ENCODE measurements at places on chromosomes 12 and 14.

- DNase-seq, result no peak
Observed at GRCh38 chr12:80697270-80697887, 10.1 kb upstream of the MYF6 start.

GRCh38 chr12:45263587-45263986 lies 47.7 kb downstream of the ANO6 start:
- DNase-seq, result no peak

DNA sequence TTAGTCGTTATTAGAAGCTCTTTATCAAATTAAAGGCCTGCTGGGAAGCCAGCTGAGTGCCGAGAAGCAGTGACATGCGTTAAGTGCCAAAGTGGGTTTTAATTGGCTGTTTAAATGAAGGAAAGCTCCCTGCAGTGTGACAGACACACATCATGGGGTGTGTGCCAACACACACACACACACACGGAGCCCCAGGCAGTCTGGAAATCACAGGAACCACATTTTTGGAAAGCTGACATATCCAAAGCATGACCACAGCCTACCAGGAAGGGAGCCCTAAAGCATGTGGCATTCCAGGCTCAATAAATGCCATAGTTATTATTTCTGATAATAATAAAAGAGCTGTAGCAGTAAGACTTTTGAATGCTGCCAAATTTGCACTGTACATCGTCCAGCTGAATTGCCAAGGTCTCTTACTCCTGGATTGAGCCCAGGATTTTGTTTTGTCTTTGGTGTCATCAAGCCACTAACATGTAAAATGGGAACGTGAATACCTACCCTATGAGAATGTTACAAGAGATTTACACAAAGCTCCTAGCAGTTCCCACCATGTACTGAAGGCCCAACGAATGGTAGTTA lies 135.1 kb downstream of the TMEM30B start:
- DNase-seq, result peak; percentile 69

DNA sequence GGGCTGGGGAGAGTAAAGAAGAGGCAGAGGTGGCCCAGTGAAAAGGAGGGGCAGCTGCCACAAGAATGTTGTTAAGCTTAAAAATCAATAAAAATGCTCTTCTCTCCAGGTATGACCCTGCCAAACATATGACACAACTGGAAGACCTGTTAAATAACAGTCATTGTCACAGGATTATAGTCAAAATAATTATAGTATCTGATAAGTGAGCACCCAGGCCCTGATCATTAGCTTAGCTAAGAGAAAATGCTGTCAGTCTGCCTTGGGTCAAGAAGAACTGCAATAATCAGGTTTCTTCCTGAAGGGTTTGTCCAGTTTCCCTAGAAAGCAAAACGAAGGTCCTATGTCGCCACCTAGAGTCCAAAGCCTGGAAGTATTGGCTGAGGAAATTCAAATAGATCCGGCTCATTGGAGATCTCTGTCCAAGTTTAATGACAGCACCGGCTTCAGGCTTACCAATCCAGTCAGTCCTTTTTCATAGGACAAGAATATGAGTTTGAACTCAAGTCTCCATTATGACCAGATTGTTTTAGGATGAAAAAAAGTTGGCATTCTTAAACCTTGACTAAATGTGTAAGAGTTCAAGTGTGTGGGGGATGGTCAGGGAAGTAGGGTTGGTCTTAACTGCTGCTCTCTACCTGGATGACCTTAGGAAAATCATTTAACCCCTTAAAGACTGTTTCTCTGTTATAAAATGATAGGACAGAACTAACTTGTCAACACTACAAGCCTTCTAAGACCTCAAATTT lies 22.5 kb upstream of the NKX2-8 start:
- DNase-seq, result peak; percentile 81

DNA sequence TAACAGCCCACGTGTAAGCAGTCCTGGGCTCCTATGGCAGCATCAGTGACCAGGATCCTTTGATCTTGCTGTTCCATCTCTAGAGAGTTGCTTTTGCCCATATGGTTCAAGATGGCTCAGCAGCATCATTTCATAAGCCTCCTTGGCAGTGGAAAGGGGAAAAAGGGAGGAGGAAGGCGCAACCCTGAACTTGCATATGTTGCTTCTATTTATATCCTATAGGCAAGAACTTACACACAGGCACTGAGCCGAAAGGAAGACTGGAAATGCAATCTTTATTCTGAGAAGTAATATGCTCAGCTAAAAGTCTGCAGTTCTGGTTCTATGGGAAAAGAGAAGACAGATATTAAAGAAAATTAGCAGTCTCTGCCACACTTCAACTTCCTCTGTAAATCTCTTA lies 167.7 kb upstream of the PLXNC1 start:
- DNase-seq, result no peak

DNA sequence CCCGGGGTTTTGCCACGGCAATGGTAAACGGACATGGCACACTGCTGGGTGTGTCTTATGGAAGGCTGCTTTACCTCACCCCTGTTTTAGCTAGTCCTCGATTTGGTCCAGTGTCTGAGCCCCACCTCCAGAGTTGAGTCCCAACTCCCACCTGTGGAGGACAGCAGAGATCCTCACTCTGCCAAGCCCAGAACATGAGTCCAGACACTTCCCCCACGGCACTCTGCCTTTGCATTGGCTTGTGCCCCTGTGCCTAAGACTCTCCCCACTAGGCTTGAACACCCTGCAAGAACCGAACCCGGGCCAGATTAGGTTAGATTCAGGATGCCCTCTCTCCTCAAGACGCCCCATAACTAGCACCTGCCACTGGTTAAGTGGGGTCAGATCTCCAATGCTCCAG lies 59.8 kb upstream of the C14orf180 start:
- DNase-seq, result no peak

DNA sequence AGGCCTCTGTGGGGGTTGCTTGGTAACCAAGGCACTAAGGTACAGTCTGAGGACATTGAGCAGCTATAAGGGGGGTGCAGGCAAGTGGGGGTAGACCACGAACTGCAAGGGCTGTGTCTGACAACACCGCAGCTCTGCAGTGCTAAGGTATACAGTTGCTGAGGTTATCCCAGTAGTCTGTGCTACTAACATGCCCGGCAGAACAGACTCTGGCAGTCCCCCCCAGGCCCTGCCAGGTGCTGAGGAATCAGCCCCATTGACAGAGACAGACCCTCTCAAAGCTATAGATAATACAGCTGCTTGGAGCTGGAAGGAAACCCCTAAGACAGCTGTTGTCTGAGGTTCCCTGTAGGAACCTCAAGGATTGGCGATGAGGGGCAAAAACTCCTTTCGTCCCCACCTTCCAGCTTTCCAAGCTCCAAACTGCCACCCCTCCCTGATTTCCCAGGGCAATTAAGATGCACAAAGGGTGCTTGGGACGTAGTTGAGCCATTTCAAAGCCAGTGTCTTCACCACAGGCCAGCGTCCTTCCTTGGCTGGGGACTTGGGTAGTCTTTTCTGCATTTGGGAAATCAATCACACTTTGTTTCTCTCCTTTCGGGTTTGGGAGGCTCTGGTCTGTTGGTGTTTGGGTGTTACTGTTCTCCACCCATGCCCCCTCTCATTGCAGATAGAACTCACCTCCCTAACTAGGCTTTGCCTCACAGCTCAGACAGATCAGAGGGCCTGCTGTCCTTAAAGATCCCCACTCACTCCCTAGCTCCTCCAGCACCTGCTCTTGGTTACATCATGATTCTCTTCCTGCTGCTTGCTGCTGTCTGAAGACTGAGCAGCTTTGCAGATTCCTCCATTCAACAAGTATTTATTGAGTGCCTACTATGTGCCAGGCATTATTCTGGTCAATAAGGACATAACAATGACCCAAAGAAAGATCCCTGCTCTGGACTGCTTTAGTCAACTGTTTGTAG lies 2.0 kb upstream of the MYH7 start:
- DNase-seq, result no peak

DNA sequence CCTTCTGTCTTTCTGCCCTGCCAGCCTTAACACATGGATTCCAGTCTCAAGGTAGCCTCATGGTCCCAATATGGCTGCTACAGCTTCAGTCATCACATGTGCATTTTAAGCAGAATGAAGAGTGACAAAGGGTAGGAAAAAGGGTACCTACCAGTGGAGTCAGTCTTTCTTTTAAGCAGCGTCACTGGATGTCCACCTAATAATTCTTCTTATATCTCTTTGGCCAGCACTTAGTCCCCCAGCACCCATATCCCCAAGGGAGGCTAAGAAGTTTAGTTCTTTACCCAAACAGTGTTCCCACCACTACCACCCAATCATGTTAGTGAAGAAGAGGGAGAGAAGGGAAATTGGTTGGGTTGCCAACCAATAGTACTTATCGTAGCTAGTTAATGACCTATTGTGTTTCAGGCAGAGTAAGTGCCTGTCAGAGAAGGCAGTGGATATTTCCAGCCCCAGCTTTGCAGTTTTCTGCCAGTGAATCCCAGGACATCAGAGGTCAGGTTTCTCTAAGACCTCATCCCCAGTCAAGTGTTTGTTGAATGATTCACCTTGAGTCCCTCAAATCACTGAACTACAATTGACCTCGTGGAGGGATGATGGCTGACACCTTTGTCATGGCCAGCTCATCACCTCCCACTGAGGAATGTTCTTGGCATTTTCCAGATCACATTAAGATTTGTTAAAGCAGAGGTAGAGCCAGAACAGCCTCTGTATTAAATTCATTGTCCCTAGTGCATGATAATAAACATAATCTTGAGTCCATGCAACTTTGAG lies 250.9 kb upstream of the CRY1 start:
- DNase-seq, result no peak

- peak; percentile 62 for DNase-seq
Observed at GRCh38 chr12:18224745-18225144, 36.6 kb upstream of the PIK3C2G start.

- DNase-seq, result no peak
Observed at GRCh38 chr12:99067171-99067785, 422.2 kb downstream of the APAF1 start.

DNA sequence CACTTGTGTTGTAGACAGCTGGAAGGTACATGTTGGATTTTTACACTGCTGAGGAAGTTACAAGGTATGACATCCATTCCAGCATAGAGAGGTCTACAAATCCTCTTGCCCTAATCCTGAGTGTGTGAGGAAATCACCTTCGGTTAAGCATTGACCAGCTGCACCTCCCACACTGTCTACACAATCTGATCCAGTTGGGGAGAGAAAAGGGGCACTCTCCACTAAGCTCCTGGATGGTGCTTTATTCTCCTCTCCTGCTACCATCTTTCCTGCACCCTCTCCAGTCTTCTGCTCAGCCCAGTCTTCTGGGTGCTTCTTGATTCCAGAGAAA lies at the start of gene OR6J1:
Gene OR6J1, minus strand, starts transcription at position 48 of the 331 bp plus-strand sequence. CDS start 9,541 bp downstream, outside the sequence.
- no peak for DNase-seq

DNA sequence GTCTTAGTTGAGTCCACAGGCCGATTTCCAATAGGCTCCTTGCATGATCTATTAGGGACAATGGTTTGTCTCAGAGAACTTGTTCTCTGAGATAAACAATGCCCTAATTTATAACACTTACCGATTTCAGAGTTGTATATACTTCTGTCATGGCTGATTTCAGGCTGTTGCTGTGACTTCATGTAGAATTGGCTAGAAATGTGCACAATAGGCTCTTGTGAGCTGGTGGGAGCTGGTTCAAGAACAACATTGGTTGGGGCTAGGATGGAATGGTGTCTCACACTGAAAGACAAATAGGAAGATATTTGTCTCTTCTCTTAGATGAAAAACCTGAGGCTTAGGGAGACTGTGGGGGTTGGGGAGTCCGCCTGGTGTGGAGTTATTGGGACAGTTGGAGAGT lies 6.7 kb upstream of the KRT86 start:
- no peak for DNase-seq

GRCh38 chr12:67758119-67758518 lies 109.6 kb downstream of the DYRK2 start:
- DNase-seq, result no peak

- DNase-seq, result no peak
Observed at GRCh38 chr12:90679674-90680073, 275.3 kb downstream of the CCER1 start.

DNA sequence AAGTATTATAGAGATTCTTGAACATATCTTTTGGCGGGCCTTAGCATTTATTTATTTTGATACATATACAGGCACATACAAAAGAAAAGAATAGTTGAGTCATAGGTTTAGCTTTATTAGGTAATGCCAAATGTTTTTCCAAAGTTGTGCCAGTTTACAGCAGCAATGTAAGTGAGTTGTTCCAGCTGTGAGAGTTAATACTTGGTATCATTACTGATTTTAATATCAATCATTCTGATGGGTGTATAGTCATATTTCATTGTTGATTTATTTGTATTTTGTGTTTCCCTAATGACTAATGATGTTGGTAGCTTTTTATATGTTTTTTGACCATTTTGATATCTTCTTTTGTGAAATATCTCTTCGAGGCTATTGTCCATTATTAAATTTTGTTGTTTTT lies 122.4 kb downstream of the MIPOL1 start:
- DNase-seq, result no peak

DNA sequence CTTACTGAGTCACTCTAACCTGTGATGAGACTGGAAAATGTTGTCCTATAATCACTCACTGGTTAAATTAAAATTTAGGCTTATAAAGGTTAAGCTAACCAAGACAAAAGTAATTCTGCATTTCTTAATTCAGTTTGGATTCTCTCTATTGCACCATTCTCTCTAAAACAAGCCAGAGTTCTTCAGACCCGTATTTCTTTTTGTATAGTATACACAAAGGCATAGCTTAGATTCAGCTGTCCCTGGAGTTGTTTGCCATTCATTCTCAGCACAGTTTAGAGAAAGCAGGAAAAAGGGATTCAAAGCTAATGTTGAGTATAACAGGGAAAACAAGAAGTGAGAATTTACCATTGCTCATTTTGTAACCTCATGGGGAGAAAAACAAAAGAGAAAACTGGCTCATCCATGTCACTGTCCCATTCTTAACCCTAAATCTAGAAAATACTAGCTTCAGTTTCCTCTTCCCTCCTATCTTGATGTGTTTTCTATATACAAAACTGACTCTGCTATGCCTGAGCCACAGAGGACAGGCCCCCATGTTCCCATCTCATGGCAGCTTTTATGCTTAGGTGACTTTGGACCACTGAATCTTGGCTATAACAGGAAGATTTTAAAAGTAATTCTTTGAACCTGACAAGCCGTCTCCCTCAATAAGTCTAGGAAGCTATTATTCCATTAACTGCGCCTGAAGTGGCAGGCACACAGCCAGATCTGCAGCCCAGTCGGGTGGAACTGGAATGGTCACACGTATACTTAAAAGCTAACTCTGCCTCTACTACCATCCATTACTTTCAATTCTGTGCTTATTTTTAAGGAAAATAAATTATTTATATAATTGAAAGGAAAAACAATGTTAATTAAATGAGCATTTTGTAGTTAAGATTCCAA lies 7.0 kb downstream of the AREL1 start:
- no peak for DNase-seq

DNA sequence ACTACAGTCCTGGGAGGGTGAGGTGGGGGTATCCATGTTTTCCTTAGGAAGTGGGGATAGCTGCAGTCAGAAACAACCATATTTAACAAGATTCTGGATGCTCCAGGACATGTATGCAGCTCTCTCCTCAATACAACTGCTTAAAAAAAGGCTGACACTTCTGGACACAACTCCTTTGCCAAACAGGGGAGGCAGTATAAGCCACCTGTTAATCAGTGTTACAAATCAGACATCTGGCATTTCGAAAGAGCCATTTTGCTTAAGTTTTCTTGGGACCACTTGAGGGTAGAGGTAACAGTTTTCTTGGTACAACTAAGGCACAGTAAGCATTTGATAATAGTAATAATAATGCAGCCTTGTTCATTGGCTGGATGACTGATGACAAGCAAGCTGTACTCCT lies 47.1 kb downstream of the RPGRIP1 start:
- DNase-seq, result no peak

GRCh38 chr14:50619569-50620141 lies 48.5 kb downstream of the SAV1 start:
- peak; percentile 74 for DNase-seq

- DNase-seq, result peak; percentile 70
Observed at GRCh38 chr12:75623631-75624154, 112.3 kb upstream of the KRR1 start.

Data from cardiac fibroblast (primary cell).